ENCODE measurements at places on chromosomes 2 and 18. TPM values are rescaled to one million over a fixed set of nuclear protein-coding genes. Genes with fewer than 3 reads are reported as not detected.

GRCh38 chr18:49685231-49685942 is 123.5 kb downstream of the LIPG start:
- no peaks in the 10 kb centered on the region for H3K36me3 ChIP-seq
- H3K4me3 ChIP-seq, result no peak overlapping the region
- H3K27me3 ChIP-seq, result no peaks in the 10 kb centered on the region
- no peak for DNase-seq
- H3K4me1 ChIP-seq, result no peaks in the 10 kb centered on the region

DNA sequence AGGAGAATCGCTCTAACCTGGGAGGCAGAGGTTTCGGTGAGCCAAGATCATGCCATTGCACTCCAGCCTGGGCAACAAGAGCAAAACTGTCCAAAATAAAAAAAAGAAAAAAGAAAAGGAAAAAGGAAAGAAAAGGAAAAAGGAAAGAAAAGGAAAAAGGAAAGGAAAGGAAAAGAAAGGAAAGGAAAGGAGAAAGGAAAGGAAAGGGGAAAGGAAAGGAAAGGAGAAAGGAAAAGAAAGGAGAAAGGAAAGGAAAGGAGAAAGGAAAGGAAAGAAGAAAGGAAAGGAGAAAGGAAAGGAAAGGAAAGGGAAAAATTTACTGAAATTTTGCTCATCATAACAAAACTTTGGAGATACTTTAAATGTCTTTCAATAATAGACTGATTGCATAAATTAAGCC is 391.3 kb upstream of the GYPC start:
- no peak overlapping the region for H3K4me3 ChIP-seq
- H3K27me3 ChIP-seq, result no peaks in the 10 kb centered on the region
- H3K36me3 ChIP-seq, result no peaks in the 10 kb centered on the region
- H3K27ac ChIP-seq, result no peak overlapping the region
- DNase-seq, result no peak
- H3K4me1 ChIP-seq, result no peaks in the 10 kb centered on the region

DNA sequence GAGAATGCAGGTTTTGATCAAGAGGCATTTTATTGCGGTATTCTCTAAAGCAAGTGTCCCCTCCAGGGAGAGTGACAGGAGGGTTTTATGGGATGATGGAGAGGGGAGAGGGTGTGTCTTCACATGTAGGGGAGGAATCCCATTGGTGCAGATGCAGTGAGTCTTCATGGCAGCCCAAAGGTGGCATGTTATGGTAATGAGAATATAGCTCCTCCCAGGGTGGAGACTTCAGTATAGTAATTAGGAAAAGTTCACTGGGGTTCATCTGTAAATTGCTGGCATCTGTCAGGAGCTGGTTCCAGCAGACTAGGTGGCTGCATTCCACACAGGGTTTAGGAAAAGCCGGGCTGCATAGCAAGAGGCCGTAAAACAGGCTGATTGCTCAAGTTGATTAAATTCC is 230.7 kb upstream of the CCDC68 start:
- no peaks in the 10 kb centered on the region for H3K4me1 ChIP-seq
- no peak for DNase-seq
- no peaks in the 10 kb centered on the region for H3K27me3 ChIP-seq

The SERPINB7 gene
- total RNA-seq, result not detected

All from upper lobe of left lung (tissue), 6 donors.